SK-N-SH (cell line): ENCODE measurements at places on chromosomes 6 and 20. TPM values are rescaled to one million over a fixed set of nuclear protein-coding genes. Genes with fewer than 3 reads are reported as not detected.

THBS2 gene
- 105 and 166 TPM in 2 replicates for polyA plus RNA-seq

CSNK2A1 gene
- polyA plus RNA-seq, result 61.9 and 71.4 TPM in 2 replicates

SALL4 gene
- 0.82 and 1.2 TPM in 2 replicates for polyA plus RNA-seq

MROH8 gene
- 3.2 and 3.5 TPM in 2 replicates for polyA plus RNA-seq

C20orf202 gene
- polyA plus RNA-seq, result not detected in 2 replicates

DNA sequence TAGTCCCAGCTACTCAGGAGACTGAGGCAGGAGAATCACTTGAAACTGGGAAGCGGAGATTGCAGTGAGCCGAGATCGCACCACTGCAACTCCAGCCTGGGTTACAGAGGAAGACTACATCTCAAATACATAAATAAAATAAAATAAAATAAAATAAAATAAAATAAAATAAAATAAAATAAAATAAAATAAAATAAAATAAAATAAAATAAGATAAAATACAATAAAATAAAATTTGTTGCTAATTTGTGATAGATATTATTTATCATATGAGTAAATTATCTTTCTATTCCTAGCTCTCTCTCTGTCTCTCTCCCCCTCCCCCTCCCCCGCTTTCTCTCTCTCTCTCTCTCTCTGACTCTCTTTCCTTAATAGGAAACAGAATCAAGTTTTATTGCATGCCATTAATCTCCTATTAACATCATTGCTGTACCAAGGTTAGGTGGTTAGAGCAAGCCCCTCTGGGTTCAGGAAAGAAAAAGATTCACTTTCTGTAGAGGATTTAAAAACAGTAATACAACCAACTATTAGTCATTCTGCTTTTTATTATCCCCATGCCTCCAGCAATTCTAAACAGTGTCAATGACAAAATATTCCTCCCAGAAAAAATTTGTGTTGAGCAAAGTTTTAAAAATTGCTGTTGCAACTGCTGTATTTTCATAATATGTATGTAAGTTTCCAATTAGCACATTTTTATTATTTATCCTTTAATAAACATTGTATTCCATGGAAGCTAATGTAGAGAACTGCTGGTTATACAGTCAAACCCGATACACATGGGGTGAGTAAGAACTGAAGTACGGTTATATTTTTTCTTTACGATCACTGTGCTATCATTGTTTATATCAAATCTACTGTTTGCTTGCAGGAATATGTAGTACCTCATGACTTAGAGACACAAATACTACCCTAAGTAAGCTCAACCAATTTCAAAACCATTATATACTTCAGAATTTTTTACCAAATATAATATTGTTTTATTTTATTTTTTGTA, 22.1 kb downstream of the BMP5 start:
- no peak for DNase-seq

DNA sequence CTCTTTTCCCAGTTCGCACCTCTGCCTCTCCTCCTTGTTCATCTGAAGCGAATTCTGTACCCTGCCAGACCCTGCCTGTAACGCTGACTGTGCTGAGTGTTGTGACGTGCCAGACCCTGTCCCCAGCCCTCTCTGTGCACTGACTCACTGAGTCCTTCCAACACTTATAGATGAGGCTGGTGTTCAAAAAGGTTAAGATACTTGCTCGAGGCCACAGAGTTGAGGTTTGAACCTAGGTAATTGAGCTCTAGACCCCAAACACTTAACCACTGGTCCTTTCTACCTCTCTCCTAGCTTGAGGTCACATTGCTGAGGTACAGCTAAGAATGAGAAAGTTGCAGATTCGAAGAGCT, 45.7 kb upstream of the NEDD9 start:
- no peak for DNase-seq

- DNase-seq, result no peak
Measured at GRCh38 chr6:157614026-157614568, 208.9 kb upstream of the SNX9 start.
